NCI-H526 (cell line): ENCODE measurements at places on chromosomes 1 and 21.

GRCh38 chr1:11057477-11057876 is 2.3 kb downstream of the SRM start:
- no peak for DNase-seq

DNA sequence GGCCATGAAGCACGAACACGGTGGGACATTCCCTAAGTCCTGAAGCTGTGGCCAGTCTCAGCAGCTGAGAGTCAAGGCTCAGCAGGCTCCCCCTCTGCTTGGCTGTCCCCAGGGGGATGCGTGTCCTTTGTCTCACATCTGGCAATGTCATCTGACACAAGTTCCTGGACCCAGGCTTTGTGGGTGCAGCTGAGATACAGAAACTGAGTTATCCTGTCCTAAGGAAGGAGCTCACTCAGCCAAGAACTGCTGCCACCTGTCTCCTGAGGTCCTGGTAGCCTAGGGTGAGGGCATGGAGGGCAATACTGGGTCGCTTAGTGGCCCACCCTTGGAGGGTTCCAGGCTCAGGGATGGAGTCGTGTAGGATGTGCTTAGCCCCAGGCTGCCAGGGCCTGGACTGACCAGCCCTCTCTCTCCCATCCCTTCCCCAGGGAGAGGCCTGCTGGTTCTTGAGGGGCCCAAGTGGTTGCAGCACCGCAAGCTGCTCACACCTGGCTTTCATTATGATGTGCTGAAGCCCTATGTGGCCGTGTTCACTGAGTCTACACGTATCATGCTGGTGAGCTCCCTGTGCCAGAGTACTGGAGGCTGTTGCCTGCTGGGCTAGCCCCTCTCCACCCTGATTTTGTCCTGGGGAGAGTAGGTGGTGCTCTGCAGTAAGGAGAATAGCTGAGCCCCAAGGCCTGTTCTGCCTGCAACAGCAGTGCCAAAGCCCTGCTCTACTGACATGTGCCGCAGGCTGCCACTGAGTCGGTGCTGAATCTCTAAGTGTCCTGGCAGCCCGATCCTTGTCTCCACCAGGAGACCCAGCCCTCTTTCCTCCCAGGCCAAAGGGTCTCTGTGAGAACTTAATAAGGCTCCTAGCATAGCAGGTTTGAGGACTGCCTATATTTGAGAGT is 13.5 kb downstream of the CYP4B1 start:
- no peak for DNase-seq

DNA sequence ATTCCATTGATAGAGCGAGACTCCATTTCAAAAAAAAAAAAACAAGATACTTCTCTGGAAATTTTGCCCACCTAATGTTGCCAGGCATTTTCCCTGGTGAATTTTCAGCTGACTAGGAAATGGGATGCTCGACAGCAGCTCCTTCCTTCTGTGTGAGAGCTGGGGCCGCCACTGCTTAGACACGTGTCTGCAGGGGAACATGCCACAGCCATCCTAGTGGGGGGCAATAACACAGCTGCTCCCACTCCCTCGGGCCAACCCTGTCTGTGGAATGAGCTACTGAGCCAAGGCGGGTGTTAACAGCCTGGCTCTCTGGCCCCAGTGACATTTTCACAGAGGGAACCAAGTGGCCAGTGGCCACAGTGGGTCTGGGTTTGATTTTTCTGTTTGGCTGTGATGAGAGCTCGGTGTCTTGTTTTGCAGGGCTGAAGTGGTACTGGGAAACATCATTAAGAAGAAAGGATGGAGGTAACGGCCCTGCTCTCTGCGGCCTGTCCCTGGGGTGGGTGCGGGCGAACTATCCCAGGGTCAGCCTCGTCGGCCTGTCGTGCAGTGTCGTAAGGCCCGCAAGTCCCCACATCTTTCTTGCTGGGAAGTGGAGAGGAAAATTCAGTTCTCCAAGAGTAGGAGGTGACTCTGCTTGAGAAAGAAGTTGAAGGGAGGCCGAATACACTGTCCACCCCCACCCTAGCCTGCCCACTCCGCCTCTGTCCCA is 39.2 kb downstream of the KCNAB2 start:
- DNase-seq = no peak

GRCh38 chr1:147628441-147628840 is 41.9 kb downstream of the ACP6 start:
- DNase-seq = no peak

DNA sequence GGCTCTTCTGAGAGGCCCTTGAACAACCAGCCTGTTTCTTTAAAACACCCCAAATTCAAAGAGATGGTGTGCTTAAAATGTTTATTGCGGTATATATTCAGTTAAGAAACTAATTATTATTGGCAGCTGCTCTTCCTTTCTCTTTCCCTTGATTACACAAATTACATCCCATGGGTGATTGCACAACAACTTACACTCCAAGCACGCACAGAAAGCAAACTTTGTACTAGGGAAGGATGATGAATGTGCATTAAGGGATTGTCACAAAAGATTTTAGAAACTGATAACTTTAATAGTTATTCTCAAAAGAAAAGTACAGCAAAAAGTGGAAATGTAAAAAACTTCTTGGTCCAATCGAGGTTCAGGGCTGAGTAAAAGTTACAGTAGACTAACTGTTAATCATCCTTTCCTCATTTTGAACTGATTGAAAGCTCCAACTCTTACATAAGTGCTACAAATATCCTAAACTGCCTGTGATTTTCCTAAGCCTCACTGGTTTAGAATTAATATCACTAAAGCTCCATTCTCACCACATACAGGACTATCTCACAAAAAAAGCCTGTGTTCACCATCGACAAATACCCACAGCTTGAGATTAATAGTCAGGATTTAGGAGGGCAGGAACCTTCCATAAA is 153.4 kb downstream of the TTLL7 start:
- DNase-seq = no peak

DNA sequence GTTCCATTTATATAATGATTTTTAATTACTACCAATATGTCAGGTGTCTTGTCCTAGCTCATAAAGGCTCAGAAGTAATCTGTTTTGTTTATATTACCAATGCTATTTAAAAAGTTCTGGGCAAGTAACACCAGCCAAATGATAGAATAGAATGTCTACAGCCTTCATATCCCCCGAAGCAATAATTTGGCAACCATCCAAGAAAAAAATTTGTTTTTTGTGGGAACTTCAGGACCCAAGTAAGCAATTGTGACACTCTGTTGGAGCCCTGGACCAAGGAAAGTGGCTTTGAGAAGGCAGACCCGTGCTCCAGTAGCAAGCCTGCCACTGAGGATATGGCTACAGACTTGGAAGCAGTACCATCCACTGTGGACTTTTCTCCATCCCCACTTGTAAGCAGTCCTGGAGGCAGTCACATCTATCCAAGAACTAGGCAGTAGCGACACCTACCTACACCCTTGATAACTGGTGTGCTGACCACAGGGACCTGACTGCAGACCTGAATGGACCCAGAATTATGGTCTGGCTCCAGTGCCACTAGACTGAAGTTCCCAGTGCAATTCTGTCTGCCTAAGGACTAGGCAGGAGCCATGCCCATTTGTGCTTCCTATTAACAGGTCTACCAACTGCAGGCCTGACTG is 870.7 kb upstream of the ADGRL2 start:
- no peak for DNase-seq

DNA sequence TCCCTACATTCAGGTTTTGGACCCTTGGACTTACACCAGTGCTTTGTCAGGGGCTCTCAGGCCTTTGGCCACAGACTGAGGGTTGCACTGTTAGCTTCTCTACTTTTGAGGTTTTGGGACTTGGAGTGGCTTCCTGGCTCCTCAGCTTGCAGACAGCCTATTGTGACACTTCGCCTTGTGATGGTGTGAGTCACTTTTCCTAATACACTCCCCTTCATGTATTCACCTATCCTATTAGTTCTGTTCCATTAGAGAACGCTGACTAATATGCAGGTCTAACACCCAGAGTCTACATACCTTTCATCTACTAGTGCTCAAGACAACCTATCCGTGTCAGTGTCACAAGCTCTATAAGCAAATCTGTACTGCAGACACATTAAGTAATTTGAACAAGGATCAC is 605.3 kb downstream of the KCNT2 start:
- no peak for DNase-seq

GRCh38 chr1:17359031-17359430 is 13.0 kb upstream of the PADI6 start:
- no peak for DNase-seq

GRCh38 chr1:153122831-153123421 is 9.6 kb upstream of the SPRR2F start:
- peak; percentile 75 for DNase-seq

DNA sequence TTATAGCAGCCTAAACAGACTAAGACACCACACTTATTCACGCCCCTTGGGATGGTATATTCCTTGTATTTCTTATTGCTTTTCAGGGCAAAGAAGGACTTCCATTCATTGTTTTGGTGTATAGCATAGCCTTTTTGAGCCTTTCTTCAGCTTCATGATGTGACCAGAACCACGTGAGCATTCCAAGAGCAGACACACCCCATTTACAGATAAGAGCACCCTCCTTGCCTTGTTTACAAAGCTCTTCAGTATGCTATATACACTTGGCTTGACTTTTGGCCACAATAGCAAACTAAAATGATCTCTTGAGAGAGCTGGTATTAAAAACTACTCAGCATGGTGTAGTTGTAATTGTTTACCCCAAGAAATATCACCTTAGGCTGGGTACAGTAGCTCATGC is 78.7 kb downstream of the PIK3R3 start:
- DNase-seq = no peak

DNA sequence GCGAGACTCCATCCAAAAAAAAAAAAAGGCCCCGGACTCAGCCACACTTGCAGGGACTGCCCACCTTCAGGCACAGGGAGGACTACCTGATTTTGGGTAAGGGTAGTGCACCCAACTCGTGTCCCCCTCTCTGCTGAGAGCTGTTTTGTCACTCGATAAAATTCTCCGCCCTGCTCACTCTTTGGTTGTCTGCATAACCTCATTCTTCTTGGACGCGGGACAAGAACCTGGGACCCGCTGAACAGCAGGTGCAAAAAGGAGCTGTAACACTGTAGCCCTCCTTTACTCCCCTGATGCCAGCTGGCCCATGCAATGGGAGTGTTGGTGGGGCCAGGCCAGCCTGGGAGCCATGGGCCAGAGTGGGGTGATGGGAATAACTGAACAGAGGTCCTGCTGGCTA is 10.6 kb downstream of the S100B start:
- no peak for DNase-seq

DNA sequence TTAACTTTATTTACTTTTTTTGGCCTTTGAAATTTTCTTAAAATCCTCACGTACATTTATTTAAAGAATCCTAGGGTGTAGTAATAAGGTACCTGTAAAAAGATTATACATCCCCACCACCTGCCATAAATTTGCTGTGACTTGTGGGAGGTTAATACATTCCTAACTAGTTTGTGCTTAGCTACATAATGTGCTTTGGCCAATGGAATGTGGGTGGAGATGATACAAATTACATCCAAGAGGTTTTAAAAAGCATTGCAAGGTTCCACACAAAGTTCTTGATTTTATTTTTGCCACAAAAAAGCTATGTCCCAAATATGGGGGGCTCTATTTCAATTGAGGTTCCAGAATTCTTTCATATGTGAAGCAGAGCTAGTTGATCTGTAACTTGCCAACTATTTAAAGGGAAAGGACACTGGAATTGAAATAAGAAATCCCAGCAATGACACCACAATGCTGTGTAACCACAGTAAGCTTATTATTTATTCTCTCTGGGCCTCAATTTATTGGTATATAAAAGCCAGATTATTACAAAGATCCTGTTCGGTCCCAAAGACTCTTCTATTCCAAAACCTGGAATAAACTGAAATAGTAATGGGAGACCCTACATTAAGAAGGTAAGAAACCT is 15.7 kb downstream of the ASPM start:
- no peak for DNase-seq

DNA sequence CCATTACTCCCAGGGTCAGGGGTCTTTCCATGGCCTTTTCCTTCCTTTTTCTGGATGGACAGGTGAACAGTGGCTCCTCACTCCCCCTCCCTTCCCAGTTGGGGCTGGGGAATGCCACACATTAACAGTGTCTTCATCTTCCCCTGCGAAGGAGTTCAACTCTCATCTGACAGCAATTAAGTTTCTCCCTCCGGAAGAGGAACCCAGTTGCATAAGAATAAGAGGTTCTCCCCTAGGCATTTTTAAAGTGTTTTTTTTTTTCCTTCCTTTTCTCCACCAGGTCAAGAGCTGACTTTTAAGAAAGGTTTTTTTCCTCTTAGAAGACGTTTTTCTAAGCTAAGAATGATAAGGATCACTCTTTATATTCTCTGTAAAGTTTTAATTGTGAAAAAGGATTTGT is 42.3 kb upstream of the FASLG start:
- DNase-seq = no peak

- DNase-seq = peak; percentile 27
Measured at GRCh38 chr21:33136847-33137502, 67.0 kb downstream of the OLIG1 start.

- DNase-seq = no peak
Measured at GRCh38 chr1:223535319-223535718, 130.2 kb downstream of the CAPN8 start.

DNA sequence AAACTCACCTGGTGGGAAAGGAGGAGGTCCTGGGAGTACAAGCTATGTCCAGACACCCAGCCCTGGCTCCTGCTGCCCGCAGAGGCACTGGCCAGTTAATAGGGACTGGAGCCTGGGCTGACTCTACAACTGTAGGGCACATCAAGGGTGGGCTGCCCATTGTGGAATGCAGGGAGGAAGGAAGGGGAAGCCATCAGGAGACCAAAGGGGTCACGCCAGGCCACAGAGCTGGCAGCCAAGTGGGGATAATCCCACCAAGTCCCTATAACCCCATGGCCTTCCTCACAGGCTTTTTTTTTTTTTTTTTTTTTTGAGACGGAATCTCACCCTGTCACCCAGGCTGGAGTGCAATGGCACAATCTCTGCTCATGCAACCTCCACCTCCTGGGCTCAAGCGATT is 14.7 kb downstream of the TMEM53 start:
- no peak for DNase-seq

- DNase-seq = no peak
Measured at GRCh38 chr21:33657124-33657820, 15.0 kb downstream of the ITSN1 start.

DNA sequence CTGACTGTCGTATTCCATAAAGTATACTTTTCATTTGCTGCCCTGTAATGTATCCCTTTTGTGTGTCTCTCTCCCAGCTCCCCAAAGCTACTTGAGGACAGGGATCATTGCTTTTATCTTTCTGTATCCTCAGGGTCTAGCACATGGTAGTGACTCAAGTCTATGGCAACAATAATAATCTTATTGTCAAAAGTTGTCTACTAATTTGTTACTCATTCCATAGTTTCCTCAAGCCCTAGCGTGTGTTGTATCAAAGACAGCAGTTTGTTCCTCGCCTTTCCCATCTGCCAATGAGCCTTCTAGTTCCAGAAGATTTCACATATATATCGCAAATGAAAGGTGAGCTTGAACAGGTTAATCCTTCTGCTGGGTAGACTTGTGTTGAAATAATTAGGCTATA is 9.8 kb upstream of the SLC30A1 start:
- DNase-seq = no peak

- no peak for DNase-seq
Measured at GRCh38 chr1:43282220-43283195, 2.9 kb downstream of the C1orf210 start.
